ENCODE measurements at places on chromosomes 11 and 22.

GRCh38 chr11:112159098-112160065 is 4.5 kb downstream of the IL18 start:
- DNase-seq, result no peak

- no peak for DNase-seq
Observed at GRCh38 chr11:17873586-17873985, 139.0 kb downstream of the KCNC1 start.

GRCh38 chr11:19162951-19163505 is 38.8 kb downstream of the CSRP3 start:
- no peak for DNase-seq

- no peak for DNase-seq
Observed at GRCh38 chr11:83008581-83008923, 63.1 kb downstream of the RAB30 start.

GRCh38 chr11:119957951-119958350 is 180.0 kb downstream of the TRIM29 start:
- DNase-seq, result no peak

DNA sequence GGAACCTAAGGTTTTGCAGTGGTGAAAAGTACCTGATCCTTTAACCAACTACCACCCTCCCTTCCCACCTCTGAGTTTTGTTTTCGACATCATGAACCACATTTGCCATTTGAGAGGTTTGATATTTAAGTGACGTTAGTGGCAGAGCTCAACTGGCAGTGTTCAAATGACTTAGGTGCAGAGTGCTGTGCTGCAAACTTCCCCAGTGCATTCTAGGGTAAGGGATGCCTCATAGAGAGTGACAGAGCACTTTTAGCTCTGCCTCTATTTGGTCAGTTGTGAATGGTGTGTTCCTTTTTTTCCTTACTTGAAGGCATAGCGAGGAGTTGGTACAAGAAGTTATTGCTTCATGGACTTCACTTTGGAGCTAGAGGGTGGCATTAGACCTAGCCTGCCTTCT is 9.4 kb downstream of the BMAL1 start:
- no peak for DNase-seq

GRCh38 chr11:119016216-119017009 is 1.7 kb downstream of the RPS25 start:
- DNase-seq, result no peak

DNA sequence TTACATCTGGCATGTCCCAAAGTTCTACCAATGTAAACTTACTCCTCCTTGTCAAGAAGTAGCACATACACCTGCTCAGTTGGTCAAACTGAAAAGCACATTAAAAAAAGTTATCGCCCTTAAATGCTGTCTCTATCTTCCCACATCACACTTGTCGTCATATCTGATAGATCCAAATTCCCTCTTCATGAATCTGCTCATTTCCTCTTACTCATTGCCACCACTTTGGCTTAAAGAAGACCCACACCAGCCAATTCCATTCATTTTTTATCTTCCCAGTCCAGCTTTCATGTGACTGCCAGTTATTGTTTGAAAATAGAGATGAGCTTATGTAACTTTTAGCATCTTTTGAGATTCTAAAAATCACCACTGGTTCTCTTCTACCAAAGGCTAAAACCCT is 305.9 kb upstream of the MTNR1B start:
- DNase-seq, result no peak

Data from CD4-positive, alpha-beta T cell treated with Interferon gamma for 1 hour (primary cell).